ENCODE measurements at places on chromosomes 12 and 14.

GRCh38 chr12:42979746-42980145 is 390.2 kb upstream of the PRICKLE1 start:
- no peak for DNase-seq

DNA sequence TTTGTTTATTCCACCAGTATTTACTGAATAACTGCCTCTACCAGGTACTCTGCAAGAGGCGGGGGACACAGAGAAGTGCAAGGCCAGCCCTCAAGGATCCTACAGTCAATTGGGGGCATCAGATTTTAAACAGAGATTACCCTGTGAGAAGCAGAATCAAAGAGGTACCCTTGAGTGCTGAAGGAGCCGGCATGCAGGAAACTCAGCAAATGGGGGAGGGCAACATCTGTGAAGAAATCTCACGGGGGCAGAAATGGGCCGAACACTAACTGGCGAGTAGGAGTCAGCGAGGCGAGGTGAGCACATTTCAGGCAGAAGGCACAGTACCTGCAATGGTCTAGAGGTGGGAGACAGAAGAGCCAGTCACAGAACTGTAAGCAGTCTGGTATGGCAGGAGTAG is 9.0 kb downstream of the GALNT6 start:
- DNase-seq: no peak

DNA sequence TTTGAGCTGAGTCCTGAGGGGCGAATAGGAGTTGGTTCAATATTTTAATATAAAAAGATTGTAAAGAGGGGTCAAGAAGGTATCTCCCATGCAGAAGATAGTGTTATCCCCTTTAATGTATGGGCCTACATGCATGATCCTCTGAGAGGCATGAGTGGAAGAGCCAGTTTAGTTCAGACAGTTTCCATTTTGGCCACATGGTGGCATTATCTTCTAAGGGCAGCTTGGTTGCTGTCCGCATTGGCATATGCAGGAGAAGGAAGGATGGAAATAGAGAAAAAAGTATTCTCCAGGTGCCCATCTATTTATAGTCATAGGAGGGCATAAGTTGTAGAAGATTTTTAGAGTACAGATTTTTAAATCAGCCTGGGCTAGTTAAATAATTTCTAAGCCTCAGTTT is 5.4 kb downstream of the SAMD4A start:
- DNase-seq: no peak

GRCh38 chr12:102441077-102441596 is 39.2 kb downstream of the IGF1 start:
- no peak for DNase-seq

DNA sequence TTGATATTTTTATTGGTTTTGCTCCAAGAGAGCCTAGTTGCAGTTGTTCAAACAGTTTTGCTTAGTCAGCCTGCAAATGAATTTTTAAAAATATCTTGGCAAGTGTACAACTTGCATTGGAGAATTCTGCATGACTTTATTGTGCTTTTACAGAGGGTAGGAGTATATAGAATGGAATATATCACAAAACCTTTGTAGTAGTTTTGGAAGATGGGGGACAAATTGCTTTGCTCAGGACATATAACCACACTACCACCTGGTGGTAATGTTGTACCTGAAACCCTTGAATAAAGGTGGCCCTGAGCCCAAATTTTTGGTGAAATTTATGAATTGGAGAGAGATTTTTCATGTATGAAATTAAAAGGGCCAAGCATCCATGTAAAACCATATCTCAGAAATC is 645.2 kb downstream of the MED13L start:
- DNase-seq: no peak

- DNase-seq: no peak
Observed at GRCh38 chr14:83874662-83875061, 1655.3 kb upstream of the FLRT2 start.

DNA sequence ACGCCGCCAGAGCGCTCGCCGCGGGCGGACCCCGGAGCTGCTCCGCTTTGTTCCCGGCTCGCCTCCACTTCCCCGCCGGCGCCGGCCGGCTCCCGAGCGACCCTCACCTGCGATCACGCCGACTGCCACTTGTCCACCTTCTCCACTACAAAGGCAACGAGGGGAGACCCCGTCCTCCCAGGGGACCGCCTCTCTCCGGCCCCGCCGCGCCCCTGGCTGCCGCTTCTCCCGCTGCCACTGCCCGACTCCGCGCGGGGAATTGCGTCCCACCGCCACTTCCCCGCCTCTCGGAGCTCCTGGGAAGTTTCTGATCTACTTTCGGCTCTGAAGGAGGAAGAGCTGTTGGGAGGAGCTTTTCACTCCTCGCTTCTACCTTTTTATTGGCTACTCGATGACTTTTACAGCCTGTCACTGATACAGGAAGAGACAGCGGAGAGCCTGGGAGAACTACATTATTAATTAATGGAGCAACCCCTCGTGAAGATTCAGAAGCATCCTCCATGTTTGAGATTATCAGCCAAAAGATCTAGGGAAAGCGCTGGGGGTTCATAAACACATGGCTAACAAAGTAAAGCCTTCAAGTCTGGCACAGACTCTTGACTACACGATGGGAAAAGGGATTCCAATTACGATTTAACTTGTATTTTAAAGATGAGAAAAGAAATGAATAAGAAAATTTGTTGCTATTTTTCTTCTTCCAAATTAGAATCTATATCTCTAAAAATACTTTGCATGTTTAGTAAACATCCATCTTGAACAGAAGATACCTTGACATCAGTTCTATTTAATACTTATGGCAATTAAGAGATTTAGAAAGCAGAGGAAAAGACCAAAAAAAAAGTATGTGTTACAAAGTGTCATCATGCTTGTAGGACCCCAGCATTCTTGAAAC is at the start of gene BAZ1A:
BAZ1A (minus strand) TSS at position 330 of the 892 bp plus-strand sequence. CDS start 756 bp downstream, outside the sequence.
- DNase-seq: peak; percentile 45

DNA sequence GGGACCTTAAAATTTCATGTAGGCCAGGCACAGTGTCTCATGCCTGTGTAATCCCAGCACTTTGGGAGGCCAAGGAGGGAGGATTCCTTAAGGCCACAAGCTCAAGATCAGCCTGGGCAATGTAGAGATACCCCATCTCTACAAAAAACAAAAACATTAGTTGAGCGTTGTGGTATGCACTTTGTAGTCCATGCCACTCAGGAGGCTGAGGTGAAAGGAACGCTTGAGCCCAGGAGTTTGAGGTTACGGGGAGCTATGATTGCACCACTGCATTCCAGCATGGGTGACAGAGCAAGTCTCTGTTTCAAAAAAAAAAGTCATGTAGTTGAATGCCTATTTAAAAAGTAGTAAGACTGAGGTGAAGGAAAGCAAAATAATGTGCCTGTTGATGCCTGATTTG is 83.5 kb downstream of the TTC6 start:
- DNase-seq: no peak

All from CD4-positive, alpha-beta T cell treated with Interferon gamma for 1 hour (primary cell).